Activated CD8-positive, alpha-beta memory T cell treated with anti-CD3 and anti-CD28 coated beads, Interleukin-2, amount 10 ng/mL, durations not matched to agents 7 days and 5 days (primary cell): ENCODE measurements at places on chromosomes 3 and 15. TPM values are rescaled to one million over a fixed set of nuclear protein-coding genes. Genes with fewer than 3 reads are reported as not detected.

DNA sequence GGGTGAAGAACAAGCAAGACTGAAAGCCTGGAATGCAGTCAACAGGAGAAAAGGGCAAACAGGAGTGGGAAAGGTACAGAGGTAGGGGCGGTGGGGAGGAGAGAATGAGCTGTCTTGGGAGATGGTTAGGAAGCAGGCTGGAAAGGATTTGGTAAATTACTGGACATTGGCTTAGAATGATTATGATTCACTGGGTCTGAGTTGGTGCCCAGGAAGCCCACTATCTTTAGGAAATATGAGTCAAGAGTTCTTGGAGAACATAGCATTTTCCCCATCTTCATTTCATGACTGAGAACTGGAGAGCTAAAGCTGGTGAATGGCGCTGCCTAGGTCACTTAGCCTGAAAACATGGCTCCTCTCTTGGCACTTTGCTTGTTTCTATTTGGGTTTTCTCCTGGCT, 74.7 kb upstream of the C3orf80 start:
- DNase-seq: no peak

- no peak for DNase-seq
Measured at GRCh38 chr3:195877767-195878423, 30.5 kb downstream of the TNK2 start.

DNA sequence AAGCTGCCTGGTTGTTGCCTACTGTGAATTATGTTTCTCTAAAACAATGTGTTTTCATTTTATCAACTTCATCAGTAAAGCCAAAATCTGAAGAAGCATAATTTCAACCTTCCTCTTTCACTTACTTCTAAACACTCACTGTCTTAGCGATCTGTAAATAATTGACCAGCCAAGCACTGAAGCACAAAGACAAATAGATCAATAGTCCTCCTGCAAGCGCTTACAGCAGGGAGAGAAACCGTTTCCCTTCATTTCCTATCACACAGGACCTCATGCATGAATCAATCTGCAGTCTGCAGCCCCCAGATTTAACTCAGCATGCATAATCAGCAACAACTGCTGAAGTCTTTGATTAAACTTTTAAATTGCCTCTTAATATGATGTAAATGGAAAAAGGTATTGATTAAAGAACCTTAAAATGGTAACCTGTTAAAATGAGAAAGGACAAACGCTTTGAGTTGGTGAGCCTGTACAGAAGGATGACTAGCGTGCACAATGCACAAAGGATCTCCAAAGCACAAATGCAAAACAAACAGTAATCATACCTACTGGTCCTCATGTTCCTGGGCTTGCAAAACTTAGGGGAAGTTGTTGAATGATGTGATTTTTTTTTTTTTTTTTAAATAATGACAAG, 370.2 kb upstream of the ZNF385D start:
- DNase-seq: no peak

- DNase-seq: no peak
Measured at GRCh38 chr15:43278869-43279268, 12.1 kb upstream of the TGM5 start.

DNA sequence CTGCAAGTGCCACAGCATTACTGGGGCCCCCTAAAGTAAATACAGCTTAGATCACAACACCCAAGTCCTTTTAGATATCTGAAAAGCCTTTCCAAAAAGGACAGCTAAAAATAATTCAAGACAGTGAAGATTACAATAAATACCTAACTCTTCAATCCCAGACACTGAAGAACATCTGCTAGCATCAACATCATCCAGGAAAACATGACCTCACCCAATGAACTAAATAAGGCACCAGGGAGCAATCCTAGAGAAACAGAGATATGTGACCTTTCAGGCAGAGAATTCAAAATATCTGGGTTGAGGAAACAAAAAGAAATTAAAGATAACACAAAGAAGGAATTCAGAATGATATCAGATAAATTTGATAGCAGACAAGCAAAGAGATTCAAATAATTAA, 71.7 kb upstream of the TTC14 start:
- DNase-seq: no peak

- DNase-seq: no peak
Measured at GRCh38 chr3:124064050-124064449, 72.1 kb upstream of the ROPN1 start.

DNA sequence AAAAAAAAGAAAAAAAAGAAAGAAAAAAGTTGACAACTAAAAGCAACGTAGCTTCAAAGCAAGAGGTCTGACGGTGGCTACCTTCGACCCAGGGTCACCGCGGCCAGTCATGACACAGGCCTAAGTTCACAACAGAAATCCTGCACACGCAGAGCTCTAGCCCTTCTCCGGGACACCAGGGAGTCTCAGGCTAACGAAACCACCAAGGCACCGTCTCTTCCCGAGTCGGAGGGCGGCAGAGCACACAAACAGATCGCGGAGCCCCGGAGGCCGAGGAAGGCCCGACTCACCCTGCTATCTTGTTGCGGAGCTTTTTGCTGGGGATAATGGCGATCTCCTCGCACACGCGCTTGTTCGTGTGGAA, 584 bp downstream of the RPS17 start:
- no peak for DNase-seq

DNA sequence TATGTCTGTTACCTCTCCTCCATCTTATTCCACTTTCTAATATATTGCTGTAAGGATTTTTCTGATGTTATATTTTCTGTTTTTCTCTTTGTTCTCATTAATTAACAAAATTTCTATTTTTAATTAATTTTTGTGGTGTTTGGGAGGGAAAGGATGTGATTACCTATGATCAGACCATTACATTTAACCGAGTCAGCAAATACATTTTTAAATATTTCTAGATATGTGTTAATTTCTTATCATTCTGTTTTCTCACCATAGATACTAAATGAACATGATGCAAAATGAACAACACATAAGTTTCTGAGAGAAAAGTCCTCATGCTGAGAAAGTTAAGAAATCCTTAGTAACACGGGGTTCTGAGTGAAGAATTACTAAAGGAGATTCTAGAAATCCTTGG, 80.6 kb upstream of the P2RY1 start:
- DNase-seq: no peak

DNA sequence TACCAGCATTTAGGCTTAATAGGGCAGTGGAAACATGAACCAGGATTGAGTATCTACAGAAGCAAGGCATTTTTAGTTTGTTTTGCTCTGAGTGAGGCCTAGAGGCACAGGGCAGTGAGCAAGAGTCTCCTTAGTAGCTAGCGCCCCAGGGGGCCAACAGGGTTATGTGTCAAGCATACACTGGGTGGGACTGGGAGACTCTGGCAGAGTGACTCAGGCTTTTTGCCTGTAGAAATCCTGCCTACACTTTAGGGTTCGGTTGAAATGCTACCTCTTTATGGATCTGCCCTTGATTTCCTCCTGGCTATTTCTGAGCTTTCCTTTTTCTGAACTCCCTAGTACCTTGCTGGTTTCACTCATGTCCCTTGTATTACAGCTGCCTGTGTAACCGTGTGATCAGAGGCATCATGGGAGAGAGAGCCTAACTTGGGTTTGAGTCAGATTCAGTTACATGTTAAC, 72.2 kb downstream of the TOP2B start:
- DNase-seq: no peak

- DNase-seq: no peak
Measured at GRCh38 chr15:99635145-99635544, 69.4 kb downstream of the MEF2A start.

- no peak for DNase-seq
Measured at GRCh38 chr3:166211451-166211850, 374.2 kb upstream of the BCHE start.

GRCh38 chr3:170414202-170414663, 4.4 kb upstream of the CLDN11 start:
- peak; percentile 54 for DNase-seq

- no peak for DNase-seq
Measured at GRCh38 chr3:161203485-161204098, 17.5 kb upstream of the NMD3 start.

- DNase-seq: no peak
Measured at GRCh38 chr3:76044601-76045600, 259.6 kb upstream of the ZNF717 start.

GRCh38 chr3:157906627-157907026, 199.6 kb downstream of the SHOX2 start:
- no peak for DNase-seq

GRCh38 chr3:61371123-61371522, 119.9 kb upstream of the FHIT start:
- no peak for DNase-seq

The EAF2 gene
- 22.0 TPM for total RNA-seq

The PTPRG gene
- not detected for total RNA-seq

The ACTR8 gene
- 42.2 TPM for total RNA-seq
